ENCODE measurements at places on chromosomes 6 and 20.
A peak's percentile ranks its signal among the peaks of the same experiment; 100 is the strongest.

DNA sequence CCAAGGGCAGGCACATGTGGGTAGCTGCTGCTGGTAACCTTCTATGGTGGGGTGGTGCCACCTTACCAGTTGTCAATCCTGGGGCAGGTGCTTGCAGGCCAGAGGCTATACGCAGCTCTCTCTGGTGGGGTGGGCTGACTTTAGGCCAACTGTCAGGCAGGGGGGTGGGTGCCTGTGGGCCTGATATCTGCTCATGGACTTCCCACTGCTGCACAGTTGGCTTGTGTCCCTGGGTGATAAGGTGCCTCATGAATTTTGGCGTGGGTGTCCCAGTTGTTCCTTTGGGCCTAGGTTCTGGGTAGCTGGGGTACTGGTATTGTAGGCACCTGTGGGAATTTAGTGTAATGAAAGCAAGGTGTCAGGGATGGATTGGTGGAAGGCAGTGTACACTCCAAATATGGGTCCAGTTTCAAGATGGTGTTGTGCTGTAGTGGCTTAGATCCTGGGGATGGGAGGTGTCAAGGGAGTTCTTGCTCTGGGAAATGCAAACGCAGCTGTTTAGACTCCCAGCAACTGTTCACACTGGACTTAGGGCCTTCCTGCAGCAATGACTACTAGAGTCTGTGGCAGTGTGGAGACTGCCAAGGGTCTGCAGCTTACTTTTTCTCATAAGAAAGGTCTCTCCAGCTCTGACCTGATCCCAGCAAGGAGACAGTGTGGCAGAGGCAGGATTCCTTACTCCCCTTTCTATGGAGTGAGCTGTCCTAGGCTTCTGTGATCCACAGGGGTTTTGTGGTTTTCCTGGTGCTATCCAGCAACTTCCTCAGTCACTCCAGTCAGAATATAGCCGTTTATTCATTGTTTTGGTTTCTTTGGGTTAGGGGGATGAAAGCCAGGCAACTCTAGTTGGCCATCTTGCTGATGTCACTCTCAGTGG lies 128.2 kb downstream of the CRYBG1 start:
- DNase-seq = no peak

- peak; percentile 23 for DNase-seq
These were observed 3.6 kb upstream of the GPSM3 start for GRCh38 chr6:32195902-32196681.

GRCh38 chr6:136723780-136724179 lies 68.5 kb downstream of the MAP3K5 start:
- DNase-seq = no peak

- no peak for DNase-seq
These were observed 11.5 kb upstream of the BLOC1S5 start for GRCh38 chr6:8075704-8076103.

- DNase-seq = peak; percentile 46
These were observed 36.0 kb downstream of the STK35 start for GRCh38 chr20:2137552-2138201.

- no peak for DNase-seq
These were observed 48.7 kb downstream of the QKI start for GRCh38 chr6:163463180-163463579.

- no peak for DNase-seq
These were observed 63.5 kb downstream of the VTA1 start for GRCh38 chr6:142210606-142211005.

GRCh38 chr6:138372711-138373463 lies 4.8 kb upstream of the SMIM28 start:
- no peak for DNase-seq

DNA sequence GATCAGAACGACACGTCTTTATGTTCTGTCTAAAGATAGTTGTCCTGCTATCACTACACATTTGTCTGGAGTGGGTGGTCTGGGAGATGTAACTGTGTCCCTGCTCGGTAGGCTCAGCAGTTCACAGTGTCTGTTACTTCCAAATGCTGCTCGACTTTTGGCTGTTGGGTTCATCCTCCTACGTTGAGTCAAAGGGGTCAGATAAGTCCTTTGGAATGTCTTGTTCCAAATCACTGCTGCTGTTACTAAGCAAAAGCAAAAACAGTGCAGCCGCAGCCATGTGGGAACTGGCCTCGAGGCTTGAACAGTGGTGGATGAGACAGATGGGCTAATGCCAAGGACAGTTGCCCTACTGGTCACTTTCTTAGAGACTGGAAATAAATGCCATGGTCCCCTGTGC lies 272.2 kb upstream of the MAP3K7 start:
- DNase-seq = no peak

GRCh38 chr6:42781796-42782688 lies at the start of gene BICRAL:
Gene BICRAL (plus strand): TSS chr6:42782052. CDS start chr6:42822023, 39,971 bp downstream.
- DNase-seq = peak; percentile 65
